Renal cortex interstitium (tissue), 15 donors: ENCODE measurements at places on chromosomes 5 and 9. TPM values are rescaled to one million over a fixed set of nuclear protein-coding genes. Genes with fewer than 3 reads are reported as not detected.

The GLRX gene
- polyA plus RNA-seq: 63.7 TPM

The ABO gene
- polyA plus RNA-seq: 10.3 TPM

The GABRP gene
- 1.3 TPM for polyA plus RNA-seq

The SLC46A2 gene
- polyA plus RNA-seq: not detected

The KIF4B gene
- 0.22 TPM for polyA plus RNA-seq

The TAS2R1 gene
- polyA plus RNA-seq: 0.30 TPM

GRCh38 chr5:65999061-65999723, 72.8 kb downstream of the ERBIN start:
- no peak for DNase-seq

GRCh38 chr9:121267689-121268597, at the start of gene GSN:
GSN (plus strand) TSS chr9:121268162; CDS start chr9:121301972, 33,810 bp downstream.
- peak; percentile 64 for DNase-seq

DNA sequence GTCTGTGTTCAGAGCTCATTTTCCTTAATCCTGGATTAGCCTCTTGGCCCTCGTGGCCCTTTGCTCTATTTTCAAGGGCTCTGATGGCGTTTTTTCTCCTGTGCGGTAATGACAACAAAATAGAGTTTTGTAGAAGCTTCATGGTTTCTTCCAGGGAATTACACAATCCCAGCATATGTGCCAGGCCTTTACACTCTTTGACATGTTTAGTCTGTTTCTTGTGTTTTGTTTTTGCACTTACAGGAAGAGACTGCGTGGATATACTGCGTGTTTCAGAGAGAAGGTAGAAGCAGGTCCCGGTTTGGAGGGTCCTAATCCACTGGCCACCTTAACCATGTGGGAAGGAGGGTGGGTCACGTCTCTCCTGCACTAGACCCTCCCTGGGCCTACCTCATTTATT, 400.2 kb upstream of the IRX4 start:
- DNase-seq: no peak

GRCh38 chr9:97060796-97061195, 21.9 kb upstream of the CTSV start:
- no peak for DNase-seq

DNA sequence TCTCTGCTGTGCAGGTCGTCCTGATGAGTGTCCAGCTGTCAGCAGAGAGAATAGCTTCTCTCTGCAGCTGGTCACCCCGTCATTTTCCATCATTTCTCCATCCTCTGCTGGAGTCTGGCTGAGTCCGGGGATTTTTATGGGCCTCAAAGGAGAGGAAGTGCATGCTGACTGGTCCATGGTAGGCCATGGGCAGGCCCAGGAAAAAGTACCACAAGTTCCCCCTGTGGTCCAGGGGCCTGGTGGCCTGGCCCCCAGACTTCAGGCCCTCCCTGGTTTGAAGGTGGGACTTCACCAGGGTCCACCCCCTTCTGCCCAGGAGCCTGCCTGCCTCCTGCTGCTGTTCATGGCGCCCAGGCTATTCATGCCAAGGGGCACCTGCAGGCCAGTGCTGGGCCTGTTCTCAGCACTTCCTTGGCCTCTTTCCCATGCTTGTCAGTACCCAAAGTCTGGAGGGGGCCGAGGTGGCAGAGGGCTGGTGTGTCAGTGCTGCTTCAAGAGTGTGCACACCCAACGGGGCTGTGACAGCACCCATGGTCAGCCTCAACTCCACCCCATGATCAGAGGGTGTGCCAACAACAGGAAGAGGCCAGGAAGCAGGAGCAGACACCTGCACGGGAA, 7.3 kb upstream of the MTMR12 start:
- DNase-seq: no peak

DNA sequence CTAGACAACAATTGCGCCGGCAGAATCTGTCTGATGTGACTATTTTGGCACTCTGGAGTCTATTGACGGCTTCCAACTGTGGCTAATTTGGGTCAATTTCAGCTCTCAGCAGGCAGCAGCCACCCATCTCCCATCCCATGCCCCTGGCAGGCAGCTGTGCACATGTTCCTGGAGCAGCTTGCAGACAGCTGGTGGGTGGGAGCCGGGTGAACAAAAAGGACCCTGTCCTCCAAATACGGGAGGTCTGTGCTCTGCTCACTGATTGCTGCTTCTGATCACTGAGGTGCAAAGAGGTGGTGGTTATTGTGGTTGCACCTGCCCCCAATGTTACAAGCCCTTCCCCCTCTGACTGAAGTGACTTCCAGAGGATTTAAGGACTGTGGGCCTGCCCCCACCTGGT, 45.0 kb upstream of the N4BP3 start:
- no peak for DNase-seq

GRCh38 chr5:36059571-36060419, 6.9 kb downstream of the UGT3A2 start:
- DNase-seq: no peak

DNA sequence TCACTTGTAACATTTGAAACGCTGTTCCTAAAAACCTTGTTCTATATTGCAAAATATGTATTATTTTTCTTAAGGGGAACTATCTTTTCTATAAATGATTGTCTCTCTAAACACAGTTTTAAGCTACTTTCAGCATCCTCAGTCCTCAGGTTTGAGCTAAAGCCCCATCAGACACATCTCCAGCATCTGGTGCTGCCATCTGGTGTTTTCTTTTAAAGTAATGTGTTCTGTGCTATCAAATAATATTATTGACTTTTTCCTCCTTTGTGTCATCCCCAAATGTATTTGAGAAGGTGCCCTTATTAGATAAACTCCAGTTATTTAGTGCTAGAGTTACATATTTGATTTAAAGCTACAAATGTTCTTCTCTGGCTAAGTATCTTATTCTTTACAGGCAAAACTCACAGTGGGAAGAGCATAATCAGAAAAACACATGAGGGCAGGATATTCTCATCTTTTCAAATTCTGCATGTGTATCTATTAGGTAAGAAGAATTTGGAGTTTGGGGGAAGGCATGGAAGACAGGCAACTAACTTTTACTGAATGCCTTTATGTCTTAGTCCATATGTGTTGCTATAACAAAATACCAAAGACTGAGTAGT, 27.5 kb downstream of the ZNF474 start:
- DNase-seq: no peak

DNA sequence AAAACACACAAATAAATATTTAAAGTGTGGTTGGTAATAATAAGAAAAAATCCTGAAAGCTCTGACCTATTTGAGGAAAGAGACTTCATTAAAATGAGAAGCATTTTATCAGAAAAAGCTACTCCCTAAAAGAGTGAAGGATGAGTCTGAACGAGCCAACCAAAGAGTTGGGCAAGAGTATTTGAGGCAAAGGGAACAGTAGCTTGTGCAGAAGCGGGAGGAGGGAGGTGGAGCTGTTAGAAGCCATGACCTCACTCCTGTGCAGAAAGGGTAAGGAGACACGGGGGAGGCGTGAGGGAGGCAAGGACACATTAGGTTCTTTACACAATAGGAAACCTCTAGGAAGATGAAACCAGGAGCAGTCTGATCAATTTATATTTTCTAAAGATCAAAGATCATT, 29.4 kb downstream of the SH3RF2 start:
- DNase-seq: no peak

DNA sequence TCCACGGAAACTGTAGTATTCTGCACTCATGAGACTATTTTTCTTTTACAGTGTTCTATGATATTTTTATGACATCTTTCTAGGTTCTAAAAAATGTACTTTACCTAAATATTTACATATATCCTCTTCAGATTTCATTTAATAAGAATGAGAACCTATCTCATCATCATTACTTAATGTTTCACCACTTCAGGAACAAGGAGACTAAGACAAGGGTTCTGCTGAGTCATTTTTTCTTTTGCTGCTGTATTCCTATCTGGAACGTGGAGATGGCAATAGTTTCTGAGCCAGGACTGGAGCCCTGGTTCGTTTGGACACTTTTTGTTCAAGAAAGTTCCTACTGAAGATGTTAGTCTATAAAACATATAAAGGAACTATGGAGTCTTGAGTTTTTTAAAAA, 258.2 kb upstream of the MAP3K1 start:
- no peak for DNase-seq
